ENCODE measurements at places on chromosomes 2 and 18.

DNA sequence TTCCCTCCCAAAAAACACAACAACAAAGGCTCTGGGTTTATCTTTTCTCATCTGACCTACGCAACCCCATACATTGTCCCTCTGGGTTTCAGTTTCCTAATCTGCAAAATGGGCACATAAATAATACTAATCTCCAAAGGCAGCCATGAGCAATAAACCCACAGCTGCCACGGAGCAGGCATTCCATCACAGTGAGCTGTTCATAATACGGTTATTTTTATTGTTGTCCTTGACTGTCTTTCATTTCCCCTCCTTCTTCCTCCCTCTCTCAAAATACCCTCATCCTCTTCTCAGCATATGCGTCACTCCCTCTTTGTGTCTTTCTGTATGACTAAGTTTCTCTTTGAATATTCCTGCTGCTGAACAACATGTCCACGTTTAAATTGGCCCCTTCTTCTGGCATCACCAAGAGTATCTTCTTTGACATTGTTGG lies 129.8 kb upstream of the CAB39 start:
- DNase-seq, result no peak

DNA sequence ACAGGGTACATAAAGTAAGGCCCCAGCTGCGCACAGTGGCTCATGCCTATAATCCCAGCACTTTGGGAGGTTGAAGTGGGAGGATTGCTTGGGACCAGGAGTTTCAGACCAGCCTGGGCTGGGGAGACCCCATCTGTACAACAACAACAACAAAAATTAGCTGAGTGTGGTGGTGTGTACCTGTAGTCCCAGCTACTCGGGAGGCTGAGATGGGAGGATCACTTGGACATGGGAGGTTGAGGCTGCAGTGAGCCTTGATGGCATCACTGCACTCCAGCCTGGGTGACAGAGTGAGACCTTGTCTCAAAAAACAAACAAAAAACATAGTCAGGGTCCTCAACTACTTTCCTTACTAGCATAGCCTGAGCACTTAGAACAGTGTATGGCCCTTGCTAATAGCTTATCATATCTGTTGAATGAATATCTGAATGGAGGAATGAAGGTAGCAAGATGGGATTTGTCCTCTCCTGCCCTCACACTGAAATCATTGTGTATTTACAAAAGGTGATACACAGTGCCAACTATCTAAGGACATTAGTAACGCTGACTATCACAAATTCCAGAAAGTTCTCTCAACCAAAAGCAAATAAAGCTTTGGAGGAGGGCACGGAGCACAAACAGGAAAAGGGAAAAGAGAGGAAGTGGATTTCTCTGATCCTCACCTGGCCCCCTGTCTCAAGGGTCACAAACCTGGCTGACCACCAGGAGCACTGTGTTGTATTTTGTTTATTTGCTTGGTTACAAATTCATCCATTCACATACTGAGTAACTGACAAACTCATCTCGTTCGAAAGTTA lies 38.1 kb downstream of the L3MBTL4 start:
- DNase-seq, result no peak

- peak; percentile 52 for DNase-seq
These were observed 54.3 kb downstream of the TMX3 start for GRCh38 chr18:68660354-68661183.

DNA sequence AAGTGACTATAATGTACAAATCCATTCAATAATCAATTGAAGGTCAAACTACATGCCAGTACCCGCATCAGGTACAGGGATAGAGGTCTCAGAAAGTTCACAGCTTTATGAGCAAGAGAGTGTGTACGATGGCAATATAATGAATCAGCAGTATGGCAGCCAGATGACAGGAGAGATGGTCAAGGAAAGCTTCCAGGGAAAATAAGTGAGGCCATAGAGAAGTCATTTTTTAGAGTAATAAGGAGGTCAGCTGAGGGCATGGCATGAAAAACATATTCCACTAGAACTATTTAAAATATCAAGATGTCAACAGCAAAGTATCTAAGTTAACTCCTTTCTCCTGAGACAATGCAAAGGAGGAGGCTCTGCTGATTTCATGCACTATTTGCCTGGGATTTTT lies 108.0 kb downstream of the SLC8A1 start:
- no peak for DNase-seq

DNA sequence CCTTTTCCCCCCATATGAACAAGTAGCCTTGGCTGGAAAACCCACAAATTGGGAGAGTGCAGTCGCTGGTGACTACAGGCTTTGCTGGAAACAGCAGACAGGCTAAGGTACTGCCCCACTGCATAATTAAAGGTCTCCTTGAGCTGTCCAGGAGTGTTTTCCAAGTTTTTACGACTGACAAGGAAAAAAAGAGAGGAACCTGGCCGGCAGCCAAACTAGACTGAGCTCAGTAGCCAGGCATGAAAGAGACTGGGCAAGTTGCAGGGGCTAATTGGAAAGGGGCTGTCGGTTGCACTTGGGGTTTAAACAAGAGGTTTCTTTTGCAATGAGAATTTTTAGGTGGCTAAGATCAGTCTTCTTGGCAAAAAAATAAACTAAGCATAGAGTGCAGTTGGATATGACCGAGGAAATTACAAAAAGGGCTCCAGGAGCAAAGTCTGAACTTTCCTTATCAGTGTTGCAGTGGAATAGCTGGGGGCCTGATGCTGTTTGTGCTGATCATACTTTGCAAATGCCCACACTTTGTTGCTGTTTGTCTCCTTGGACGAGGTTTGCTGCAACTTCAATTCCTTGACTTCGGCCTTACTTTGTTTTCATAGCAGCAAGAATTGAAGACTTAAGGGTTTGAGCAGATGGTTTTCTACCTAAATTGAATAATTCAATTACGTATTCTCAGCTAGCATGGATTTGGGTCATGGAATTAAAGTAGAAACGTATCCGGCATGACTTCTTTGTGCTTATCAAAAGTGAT lies 2.1 kb downstream of the GULP1 start:
- peak; percentile 65 for DNase-seq

DNA sequence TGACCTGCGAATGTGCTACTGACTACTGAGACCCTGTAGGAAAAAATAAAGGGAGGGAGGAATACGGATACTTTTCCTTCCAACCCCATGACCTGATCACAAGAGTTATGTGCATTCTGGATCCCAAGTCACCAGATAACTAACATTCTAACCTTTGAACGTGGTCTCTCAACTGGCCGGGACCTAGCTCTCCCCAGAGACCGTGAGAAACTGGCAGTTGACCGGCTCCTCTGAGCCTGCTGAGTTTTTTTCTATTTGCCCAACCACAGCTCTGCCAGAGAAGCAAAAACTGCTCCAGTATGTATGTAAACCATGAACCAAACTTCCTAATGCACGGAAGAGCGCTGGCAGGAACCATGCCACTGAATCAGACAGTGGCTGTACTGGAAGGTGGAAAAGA lies 47.5 kb upstream of the PTMA start:
- DNase-seq, result no peak

GRCh38 chr2:26567534-26567933 lies 73.6 kb downstream of the CIB4 start:
- no peak for DNase-seq

DNA sequence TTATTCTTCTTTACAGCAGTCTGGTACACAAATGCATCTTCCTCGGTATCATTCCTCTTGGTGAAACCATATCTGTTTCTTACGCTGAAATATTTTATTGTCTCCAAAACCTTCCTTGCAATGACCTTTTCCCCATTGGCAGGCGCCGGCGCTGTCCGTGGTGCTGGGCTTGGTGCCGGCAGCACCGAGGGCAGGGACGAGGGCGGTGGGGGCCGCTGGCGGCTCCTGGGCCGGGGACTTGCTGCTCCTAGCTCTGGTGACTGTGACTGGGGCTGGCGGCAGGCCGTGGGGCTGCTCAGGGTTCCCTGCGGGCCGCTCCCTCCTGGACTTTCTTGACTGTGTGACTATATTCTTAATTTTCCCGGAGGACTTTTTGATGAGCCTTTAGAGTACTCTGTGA lies 72.5 kb downstream of the GPR39 start:
- no peak for DNase-seq

GRCh38 chr2:6635296-6635695 lies 230.4 kb downstream of the CMPK2 start:
- no peak for DNase-seq

DNA sequence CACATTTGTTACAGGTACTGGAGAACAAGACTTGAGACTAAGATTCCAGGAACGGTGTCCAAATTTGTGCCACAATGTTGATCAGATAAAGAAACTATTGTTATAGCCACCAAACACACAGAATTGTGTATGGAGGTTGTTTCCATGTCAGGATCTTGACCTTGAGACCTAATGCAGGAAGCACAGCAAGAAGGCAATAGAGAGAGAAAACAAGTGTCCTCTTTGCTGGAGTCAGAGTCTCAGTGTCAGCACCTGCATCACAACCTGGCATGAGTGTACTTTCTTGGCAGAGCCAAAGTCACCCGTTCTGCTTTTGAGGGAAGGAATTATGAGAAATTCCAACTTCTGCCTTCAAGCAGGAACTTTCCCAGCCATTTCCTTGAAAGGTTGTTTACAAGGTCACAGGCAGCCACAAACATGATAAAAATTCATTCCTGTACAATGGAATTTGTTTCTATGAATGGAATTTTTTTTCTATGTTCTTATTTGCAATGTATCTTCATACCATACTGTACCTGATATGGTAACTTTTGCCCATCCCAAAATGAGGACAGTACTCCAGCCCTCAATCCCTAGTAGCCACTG lies 118.4 kb downstream of the PKP4 start:
- no peak for DNase-seq

DNA sequence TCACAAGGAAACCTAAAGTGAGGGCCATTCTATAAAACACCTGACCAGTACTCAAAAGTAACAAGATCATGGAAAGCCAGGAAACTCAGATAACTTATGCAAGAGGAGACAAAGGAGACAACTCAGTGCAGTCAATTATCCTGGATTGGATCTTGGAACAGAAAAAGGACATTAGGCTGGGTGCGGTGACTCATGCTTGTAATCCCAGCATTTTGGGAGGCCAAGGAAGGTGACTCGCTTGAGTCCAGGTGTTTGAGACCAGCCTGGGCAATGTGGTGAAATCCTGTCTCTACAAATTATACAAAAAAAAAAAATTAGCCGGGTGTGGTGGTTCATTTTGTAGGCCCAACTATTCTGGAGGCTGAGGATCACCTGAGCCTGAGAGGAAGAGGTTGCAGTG lies 424.5 kb upstream of the SPRED2 start:
- no peak for DNase-seq

DNA sequence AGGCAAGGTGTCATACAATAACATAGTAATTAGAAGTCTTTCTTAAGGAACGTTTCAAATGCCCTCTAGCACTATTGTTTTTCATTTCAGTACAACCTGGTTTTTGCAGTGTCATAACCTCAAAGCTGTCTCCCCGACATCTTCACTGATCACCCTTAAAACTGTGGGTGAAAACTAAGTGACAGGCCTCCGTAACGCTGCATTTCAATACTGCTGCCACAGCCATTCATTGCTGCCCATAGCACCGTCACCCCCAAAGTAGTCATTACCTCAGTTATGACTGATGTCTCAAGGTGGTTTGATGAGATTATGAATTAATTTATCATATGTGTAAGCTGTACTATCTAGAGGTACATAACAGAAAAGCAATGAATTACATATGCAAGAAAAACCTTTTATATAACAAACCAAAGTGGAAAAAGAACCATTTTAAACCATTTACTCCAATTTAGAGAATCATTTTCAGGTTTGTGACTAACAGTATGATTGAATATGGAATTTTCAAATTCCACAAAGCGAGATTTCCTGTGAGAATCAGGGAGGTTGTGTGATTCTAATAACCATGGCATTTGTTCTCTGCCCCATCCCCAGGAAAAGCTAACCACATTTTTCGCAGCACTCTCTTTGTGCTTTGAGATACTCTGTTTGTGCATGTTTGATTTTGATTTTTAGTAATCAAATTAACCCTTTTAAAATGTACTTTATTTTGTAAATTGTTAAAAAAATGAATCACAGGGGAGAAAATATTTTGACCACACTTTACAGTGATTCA lies 263.0 kb downstream of the PTGR3 start:
- no peak for DNase-seq

GRCh38 chr2:40488927-40489677 lies 37.2 kb upstream of the SLC8A1 start:
- no peak for DNase-seq

- DNase-seq, result no peak
These were observed 27.5 kb downstream of the BIN1 start for GRCh38 chr2:127079358-127079920.

GRCh38 chr2:219027511-219028055 lies 13.7 kb downstream of the CFAP65 start:
- DNase-seq, result no peak

DNA sequence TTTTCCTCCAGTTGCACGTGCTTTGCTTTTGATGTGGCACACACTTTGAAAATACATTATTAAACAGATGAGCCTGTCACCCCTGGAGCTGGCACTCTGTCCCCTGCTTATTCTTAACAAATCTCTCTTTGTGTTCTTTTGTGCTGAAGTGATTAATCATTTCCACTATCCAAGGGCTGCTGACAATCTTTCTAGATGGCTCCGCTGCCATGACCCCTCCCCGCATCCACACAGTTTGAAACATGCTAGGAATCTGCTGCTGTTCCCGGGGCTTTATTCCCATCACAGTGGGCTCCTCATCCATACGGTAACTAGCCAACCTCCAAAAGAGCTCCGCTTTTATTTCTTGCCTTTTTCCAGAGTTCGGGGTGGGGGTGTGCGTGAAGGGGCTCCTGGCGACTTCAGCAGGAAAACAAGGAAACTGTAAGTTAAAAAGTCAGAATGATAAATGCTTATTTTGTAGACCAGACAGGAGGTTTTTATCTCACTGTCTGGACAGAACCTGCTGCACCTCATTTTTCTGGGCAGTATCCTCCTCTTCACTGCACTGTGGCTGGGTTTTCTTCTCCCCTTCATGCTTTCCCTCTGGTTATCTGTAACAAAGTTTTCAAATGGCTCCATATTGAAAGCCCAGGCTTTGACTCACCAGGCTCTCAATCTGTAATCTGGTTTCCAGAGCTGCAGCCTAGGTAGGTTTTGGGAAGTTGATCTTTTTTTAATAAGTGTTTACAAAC lies 319.7 kb downstream of the AFF3 start:
- DNase-seq, result no peak

GRCh38 chr2:201151127-201151981 lies 31.6 kb upstream of the CASP10 start:
- no peak for DNase-seq

GRCh38 chr18:55585065-55585919 lies 2.7 kb downstream of the TCF4 start:
- no peak for DNase-seq

DNA sequence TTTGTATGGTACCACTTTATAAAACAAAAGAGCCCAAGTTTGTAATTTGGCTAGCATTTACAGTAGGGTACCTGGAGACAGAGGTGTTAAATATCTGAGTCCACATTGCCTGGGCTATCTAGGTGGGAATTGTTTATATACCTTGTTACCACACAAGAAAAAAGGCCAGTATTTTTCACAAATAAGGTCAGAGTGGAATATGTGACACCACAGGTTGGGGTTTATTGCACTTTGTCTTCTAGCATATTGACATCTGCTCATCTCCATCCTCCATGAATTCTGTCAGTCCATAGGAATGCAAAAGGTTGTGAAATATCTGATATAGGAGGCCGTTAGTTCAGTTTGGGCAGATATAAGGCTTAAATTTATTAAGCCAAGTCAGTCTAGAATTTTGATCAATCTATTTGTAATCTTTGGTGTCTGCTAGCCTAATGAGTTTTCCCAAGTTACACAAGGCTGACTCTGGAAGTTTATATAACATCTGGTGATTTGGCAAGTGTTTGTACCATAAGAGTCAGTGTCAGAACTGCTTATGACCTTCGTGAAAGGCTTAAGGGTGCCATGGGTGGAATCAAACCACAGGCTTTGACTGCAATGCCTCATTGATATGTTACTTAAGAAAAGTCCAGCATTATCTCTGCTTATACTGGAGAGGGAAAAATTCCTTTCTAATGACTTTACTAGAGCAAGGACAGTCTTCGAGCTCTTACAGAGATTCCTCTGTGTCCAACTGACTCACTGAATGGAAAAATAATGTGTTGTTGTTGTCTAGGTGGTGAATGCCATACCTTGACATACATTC lies 11.3 kb upstream of the DPP4 start:
- no peak for DNase-seq
